ENCODE measurements at places on chromosomes 5 and 9.
A peak's percentile ranks its signal among the peaks of the same experiment; 100 is the strongest.

- no peak for DNase-seq
Measured at GRCh38 chr9:69049094-69049493, 13.5 kb downstream of the FXN start.

- no peak for DNase-seq
Measured at GRCh38 chr9:121297389-121297788, 29.4 kb downstream of the GSN start.

DNA sequence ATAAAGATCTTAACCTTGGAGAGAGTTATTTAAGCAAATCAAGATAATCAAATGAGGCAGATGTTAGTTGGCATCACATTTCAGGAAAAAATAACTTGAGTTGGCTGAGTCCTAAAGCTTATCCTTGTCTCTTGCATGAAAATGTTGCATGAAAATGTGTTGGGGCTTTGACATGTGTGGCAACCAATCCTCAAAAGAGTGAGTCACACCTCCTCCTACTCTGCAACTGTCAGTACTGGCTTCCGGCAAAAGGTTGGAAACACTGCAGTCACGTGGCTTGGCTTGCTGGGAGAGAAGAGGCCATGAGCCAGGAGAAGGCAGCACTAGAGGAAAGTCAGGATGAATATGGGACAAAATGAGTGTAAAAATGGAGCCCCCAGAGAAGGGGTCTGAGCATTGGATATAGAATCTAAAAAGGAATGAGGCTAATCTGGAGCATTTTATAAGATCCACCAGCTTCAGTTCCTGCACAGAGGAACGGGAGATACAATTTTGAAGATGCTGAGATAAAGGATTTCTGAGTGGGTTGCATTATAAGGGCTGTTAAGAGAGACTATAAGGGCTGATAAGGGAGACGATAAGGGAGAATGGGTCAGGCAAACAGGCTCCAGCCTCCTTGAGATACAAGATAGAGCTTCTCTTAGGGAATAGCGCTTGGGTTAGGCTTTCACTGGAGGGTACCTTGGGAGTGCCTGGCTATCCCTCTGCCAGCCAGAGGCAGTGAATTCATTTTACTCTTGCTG is 43.1 kb downstream of the SPATA31D1 start:
- DNase-seq: no peak

DNA sequence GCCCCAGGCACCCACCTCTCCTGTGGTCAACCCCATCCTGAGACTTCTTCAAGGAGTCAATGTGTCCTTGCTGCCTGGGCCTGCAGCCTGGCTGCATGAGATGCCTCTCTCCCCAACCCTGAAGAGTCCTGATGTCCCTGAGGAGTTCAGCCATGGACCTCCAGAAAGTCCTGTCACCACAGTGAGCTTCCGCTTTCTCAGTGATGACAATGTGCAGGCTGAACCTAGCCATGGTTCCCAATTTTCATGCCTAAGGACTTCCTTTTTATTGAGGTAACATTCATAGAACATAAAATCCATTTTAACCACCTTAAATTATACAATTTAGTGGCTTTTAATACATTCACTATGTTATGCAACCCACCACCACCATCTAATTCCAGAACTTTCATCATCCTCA is 29.1 kb downstream of the DAP start:
- DNase-seq: no peak

- DNase-seq: no peak
Measured at GRCh38 chr5:146644831-146645230, 128.8 kb upstream of the GPR151 start.

- no peak for DNase-seq
Measured at GRCh38 chr5:116377276-116378006, 197.2 kb downstream of the SEMA6A start.

DNA sequence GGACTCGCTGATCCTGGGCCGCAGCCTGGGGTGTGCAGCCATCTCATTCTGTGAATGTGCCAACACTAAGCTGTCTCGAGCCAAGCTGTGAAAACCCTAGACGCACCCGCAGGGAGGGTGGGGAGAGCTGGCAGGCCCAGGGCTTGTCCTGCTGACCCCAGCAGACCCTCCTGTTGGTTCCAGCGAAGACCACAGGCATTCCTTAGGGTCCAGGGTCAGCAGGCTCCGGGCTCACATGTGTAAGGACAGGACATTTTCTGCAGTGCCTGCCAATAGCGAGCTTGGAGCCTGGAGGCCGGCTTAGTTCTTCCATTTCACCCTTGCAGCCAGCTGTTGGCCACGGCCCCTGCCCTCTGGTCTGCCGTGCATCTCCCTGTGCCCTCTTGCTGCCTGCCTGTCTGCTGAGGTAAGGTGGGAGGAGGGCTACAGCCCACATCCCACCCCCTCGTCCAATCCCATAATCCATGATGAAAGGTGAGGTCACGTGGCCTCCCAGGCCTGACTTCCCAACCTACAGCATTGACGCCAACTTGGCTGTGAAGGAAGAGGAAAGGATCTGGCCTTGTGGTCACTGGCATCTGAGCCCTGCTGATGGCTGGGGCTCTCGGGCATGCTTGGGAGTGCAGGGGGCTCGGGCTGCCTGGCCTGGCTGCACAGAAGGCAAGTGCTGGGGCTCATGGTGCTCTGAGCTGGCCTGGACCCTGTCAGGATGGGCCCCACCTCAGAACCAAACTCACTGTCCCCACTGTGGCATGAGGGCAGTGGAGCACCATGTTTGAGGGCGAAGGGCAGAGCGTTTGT is 19.9 kb downstream of the PTGES2 start:
- no peak for DNase-seq

- DNase-seq: no peak
Measured at GRCh38 chr5:64210866-64211265, 45.2 kb downstream of the RNF180 start.

- DNase-seq: no peak
Measured at GRCh38 chr5:133370036-133370831, 242.1 kb downstream of the FSTL4 start.

GRCh38 chr5:171226864-171227263 is 82.2 kb upstream of the TLX3 start:
- DNase-seq: no peak

- no peak for DNase-seq
Measured at GRCh38 chr5:10474521-10475075, 32.9 kb downstream of the ROPN1L start.

GRCh38 chr9:116434314-116434713 is 252.8 kb upstream of the TRIM32 start:
- no peak for DNase-seq

- DNase-seq: no peak
Measured at GRCh38 chr9:126962336-126962735, 47.8 kb downstream of the RALGPS1 start.

DNA sequence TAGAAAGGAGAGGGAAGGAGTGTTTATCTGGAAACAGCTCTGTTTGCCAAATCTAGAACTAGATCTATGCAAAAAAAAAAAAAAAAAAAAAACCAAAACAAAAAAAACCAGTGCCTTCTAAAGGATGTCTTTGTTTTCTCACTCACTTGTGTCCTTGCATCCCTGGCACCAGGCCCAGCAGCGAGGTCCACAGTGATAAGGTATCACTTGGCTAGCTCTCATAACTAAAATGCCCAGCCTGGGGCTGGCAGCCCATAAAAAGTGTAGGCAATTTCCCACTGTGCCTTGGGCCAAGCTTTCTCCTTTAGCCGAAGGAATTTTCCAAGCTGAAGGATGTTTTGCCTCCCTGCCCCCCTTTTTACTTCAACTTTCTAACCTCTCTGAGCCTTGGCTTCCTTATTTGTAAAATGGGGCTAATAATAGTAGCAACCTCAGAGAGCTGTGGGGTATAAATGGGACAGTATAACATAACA is 20.8 kb downstream of the RGS3 start:
- DNase-seq: no peak

DNA sequence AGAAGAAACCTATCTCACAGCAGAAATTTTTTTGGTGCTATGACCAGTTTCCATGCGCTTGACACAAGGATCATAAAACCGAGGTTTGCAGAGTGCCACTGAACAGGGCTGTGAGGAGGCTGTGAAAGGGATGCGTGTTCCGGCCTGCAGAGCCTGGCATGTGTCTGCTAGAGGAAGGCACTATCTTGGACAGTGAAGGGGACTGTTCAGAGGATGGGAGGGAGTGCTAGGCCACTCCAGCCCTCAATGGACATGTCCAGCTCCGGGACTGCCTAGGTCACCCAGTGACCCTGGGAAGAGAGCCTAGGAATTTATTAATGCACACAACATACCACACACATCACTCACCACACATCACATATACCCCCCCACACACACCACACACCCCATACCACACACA is 275.9 kb downstream of the GADD45G start:
- DNase-seq: no peak

- no peak for DNase-seq
Measured at GRCh38 chr9:16406526-16407225, 463.8 kb downstream of the BNC2 start.

DNA sequence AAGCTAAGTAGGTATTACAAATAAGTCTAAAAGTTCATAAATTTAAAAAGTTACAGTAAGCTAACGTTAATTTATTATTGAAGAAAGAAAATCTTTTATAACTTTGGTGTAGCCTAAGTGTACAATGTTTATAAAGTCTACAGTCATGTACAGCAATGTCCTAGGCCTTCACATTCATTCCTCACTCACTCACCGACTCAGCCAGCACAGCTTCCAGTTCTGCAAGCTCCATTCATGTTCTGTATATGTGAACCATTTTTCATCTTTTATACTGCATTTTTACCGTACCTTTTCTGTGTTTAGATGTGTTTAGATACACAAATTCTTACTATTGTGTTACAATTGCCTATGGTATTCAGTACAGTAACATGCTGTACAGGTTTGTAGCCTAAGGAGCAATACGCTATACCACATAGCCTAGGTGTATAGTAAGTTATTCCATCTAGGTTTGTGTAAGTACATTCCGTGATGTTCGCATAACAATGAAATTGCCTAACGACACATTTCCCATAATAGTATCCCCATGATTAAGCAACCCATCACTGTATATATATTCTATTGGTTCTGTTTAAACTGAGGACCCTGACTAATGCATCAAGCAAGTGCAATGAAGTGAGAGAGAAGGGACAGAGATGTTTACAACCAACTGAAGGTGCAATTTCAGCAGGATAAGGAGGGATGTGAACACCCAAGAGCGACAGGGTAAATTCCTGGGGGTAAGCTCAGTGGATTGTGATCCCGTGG is 88.9 kb upstream of the TRIO start:
- DNase-seq: no peak

GRCh38 chr5:99998319-99998718 is 536.9 kb upstream of the FAM174A start:
- DNase-seq: no peak

GRCh38 chr5:67844924-67845323 is 370.6 kb upstream of the PIK3R1 start:
- DNase-seq: no peak

DNA sequence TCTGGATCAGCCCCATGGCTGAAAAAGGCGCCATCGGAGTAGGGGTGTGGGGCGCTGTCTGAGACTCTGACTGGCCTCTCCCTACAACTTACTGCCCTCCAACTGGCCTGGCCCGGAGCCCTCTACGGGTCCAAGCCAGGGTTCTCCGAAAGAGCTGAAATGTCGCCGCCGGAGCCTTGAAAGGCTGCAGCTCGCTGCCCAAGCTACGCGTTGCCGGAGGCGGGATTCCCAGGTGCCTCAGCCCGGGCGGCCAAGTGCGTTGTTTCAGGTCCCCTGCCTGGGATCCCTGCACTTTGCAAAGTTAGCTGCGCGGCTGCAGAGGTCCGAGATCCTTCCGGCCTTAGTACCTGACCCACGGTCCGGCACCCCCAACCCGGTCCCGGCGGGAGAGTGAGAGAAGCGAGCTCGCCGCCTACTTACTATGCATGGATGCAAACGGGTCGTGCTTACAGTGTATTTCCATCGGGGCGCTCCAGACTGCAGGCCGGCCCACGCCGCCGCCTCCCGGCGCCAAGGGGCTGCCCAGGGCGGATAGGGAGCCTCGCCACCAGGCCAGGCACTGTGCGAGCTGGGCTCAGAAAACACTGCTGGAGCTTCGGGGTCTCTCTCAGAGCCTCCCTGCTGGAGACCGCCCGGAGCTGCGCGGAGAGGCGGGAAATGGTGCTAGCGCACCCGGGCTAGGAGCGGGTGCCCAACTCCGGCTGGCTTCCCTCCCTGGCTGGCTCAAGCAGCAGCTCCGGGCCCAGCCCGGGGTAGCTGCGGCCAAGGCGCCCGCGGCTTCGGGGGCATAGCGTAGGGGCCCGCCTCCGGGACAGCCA is 7.7 kb downstream of the PAX5 start:
- DNase-seq: no peak

- DNase-seq: peak; percentile 79
Measured at GRCh38 chr9:37408933-37409710, 13.4 kb upstream of the GRHPR start.

DNA sequence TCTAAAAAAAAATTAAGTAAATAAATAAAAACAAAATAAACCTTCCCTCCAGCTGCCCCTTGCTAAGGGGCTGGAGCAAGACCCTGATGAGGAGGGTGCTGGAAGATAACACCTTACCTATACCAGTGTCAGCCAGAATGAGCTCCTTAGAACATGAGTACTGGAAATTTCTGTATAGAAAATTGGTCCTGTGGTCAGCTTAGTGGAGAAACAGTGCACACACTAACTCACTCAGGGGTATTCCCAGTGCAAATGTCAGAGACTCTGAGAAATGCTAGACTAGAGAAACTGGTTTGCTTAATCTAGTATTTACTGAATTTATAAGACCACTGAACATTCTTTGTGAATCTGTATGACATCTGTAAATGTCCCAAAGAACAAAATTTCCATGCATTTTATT is 62.1 kb upstream of the CTXN3 start:
- DNase-seq: no peak

GRCh38 chr5:126360467-126360866 is 62.7 kb upstream of the GRAMD2B start:
- DNase-seq: no peak

DNA sequence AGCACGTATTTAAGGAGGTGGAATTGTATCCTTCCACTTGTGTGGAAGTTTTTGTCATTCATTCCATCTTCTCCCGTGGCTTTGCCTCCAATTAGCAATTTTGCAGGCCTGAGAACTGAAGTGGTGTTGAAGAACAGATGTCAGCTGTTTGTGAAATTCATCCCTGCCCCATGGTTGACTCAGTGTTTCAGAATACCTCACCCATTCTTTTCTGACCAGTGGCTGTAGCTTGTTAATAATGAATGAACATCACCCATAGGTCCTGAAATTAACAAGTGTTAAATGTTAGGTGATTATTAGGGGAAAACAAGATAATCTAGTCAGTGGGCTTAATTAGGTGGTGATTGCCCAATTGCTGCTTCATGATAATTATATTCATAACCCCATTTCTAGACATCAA is 11.7 kb downstream of the ZNF462 start:
- DNase-seq: no peak

Measured in memory B cell (primary cell).